ENCODE measurements at places on chromosomes 6 and 20.

DNA sequence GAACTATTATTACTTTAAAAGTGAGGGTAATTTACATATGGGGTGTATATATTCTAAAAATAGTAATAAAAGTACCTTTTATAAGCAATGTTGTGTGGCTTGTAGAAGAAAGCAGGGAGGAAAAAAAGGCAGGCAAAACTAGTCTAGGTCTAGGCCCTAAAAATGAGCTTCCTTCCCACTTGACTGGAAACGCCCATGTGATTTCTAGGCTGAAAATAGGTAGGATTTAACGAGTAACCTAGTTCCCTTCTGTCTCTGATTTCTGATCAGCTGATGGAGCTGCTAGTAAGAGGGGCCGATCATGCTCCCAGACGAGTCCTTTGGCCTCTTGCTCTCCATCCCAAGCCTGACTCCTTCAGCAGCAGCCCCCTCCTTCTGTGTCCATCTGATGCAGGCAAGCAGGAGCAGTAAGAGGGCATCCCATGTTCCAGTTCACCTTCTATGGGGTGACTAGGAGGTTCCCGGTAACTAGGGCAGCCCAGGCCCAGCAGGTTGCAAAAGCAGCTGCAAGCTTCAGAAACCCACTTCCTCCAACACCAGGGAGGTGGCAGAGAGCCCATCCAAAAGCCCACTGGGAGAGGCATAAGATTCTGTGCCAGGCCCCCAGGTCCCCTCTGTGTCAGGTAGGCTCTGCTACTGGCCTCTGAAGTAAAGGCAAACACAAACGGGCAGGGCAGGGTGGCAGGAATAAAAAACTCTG is 24.4 kb downstream of the TBC1D20 start:
- no peak for DNase-seq

DNA sequence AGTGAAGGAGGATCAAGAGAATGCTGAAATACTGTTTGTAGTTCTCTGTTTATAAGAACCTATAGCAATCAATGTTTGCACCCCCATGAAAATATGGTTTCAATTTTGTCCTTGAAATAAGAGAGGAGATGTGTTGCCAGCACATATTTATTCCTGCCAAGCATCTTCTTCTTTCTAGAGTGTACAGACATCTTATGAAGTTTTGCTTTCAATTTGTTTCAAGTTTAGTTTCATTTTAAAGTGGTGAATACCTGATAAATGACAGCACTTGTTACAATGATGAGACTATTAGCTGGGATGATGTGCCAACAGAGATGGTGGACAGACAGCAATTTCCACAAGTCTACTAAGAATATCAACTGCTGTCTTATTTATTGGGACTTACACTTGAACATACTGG is 39.2 kb upstream of the CENPW start:
- DNase-seq: no peak

DNA sequence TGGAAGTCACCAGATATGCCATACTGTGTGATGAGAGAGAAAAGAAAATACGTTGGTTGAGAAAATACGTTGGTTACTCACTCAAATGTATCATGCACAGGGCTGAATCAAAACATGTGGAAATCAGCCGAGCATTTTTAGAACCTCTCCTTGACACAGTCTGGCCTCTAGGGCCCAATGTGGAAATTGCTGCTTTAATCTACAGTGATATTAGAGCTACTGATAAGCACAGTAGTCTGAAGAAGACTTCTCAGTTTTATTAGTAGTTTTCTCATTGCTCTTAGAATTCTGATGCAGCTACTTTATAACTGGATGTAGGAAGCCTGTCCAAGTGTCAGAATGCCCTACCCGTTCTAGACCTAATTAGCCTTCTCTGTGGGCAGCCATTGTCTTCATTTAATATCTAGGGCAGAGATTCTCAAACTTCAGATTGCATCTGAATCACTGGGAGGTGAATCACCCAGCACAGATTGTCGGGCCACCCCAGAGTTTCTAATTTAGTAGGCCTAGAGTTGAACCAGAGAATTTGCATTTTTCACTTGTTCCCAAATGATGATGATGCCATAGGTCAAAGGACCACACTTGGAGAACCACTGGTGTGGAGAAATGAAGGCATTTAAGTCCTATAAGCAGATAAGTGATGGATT is 229.1 kb downstream of the PLCB1 start:
- DNase-seq: no peak

- no peak for DNase-seq
These were observed 62.6 kb downstream of the SRC start for GRCh38 chr20:37408302-37409193.

GRCh38 chr20:2773812-2774211 is 26.6 kb downstream of the CPXM1 start:
- no peak for DNase-seq

DNA sequence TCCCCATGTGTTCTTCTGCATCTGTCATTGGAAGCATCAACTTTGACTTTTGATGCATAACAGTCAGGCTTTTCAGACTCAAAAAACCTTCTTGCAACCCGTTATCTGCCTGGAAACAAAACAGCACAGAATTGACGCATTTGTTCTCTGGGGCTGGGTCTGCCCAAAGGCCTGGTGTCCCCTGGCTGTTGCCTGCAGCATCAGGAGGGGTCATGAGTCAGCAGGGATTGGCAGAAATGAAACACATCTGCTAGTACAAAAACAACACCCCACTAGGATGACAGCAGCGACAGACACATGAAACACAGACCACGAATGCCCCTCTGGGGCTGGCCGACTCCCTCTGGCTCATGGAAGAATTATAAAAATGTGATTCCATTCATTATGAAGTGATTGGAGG is 157.6 kb upstream of the INSM1 start:
- DNase-seq: no peak

- DNase-seq: no peak
These were observed 28.8 kb downstream of the AK9 start for GRCh38 chr6:109662192-109662591.

GRCh38 chr6:26126394-26127235 is 39.4 kb downstream of the HFE start:
- DNase-seq: no peak

DNA sequence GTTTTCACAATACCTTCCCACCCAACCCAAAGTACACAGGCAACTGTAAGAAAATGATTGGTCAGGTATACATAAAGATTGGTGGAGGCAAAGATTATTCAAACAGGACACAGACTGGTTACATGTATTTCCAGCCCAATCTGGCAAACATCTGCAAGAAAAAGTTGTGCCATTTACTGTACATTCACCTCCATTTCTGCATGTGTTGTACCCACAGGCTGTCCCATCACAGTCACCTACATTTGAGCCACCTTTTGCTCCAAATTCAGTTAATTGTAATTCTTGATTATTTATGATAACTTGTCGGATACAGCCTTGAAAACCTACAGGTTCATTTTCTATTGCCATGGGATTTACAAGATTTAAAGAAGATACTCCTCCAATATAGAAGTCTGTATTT is 85.6 kb downstream of the PHF3 start:
- no peak for DNase-seq

- no peak for DNase-seq
These were observed 9.1 kb downstream of the SNTA1 start for GRCh38 chr20:33434434-33434833.

- no peak for DNase-seq
These were observed 1.0 kb upstream of the VSTM2L start for GRCh38 chr20:37901654-37902503.

DNA sequence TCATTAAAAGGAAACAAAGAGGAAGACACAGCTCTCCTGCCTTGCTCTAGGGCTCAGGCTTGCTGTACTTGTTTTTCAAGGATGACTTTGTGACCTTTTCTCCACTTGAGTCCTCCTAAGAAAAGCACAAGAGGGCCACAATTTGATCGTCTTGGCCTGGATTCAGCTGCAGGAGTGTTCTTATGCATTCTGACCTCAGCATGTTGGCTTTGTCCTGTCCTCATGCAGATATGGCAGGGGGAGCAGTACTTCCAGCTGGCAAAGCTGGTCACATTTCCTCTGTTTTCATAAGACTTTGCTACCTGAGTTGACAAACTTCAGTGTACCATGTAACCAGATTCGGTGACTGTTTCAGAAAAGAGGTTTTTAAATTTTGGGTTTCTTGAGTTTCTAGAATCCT is 30.8 kb downstream of the KDM1B start:
- no peak for DNase-seq

- no peak for DNase-seq
These were observed 66.6 kb upstream of the FAM184A start for GRCh38 chr6:119145111-119145510.

DNA sequence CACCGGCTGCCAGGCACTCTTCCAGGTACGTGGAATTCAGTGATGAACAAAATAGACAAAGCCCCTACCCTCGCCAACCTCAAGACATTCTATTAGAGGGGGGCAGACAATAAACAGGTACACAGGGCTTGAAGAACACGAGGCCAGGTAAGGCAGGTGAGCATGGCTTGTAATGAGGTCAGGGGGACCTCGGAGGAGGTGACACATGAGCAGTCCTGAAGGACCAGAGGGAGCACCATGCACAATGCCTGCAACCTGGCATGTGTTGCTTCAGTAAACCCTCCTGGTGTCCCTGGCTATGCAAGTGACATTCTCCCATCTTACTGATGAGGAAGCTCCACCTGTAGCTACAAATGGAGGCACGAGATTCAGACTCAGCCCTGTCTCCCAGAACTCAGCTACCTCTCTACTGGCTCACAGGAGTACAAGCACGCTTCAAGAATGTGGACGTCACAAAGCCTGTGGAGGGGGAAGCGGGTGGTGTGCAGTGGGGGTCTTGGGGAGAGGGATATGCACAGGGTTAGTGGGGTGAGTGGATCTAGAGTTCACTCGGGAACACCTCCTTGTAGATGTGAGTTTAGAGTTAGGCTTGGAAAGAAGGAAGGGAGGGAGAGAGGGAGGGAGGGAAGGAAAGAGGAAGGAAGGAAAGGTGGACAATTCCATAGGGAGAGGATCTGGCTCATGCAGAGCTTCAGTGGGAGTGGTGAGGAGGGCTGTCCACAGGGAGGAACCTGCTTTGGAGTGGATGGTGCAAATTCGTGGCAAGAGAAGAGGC is 7.6 kb upstream of the MAPK13 start:
- DNase-seq: no peak

GRCh38 chr6:88517737-88518136 is 351.6 kb upstream of the CNR1 start:
- DNase-seq: no peak

GRCh38 chr6:44422531-44422930 is 35.0 kb downstream of the CDC5L start:
- DNase-seq: no peak

DNA sequence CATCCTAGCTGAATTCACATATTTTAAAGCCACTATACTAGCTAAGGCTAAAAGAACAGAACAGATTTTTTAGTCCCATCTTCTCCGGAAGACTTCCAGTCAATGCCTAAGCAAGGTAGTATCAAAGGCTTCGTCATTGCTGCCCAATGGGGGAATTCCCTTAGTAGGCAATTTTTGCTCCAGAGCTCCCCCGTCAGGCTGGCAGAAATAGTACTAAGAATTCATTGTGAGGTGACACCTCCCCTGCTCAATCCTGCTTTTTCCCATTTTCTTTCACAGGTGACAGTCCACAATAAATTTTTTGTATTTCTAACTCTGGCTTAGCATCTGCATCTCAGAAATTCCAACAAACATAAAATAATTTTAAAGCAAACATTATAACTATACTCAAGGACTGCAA is 52.8 kb upstream of the SRSF6 start:
- no peak for DNase-seq

DNA sequence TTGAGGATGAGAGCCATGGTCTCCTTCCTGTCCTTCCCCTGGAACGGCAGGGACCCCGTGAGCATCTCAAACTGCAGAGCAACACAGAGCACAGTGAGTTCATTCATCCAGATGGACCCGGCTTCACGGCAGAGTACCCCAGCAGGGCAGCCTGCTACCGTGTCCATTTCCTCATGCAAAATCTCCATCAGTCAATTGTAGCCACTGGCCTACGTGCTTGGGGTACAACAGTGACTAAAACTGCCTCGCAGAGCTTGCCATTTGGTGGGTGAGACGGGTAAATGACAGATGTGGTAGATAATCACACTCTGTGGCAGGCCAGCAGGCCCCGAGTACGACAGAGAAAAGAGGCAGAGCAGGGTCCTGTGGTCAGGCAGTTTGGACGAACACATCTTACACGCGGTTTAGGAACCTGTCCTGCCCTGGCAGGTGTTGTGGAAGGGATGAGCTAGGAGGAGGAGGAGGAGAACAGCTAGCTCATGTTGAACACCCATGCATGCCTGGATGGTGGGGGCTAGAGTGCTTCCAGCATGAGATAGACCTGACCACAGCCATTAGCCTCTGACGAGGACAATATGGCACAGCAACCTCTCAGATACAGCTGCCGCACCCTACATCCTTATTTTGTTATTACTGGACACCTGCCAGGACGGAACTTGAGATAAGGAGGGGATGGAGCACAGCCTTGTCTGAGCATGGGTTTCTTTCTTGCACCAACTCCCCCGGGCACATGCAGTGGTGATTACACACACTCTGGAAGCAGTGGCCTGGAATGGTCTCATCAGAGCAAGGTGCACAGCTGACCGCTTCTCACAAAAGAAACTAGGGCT is 95.6 kb downstream of the RAMACL start:
- DNase-seq: no peak

DNA sequence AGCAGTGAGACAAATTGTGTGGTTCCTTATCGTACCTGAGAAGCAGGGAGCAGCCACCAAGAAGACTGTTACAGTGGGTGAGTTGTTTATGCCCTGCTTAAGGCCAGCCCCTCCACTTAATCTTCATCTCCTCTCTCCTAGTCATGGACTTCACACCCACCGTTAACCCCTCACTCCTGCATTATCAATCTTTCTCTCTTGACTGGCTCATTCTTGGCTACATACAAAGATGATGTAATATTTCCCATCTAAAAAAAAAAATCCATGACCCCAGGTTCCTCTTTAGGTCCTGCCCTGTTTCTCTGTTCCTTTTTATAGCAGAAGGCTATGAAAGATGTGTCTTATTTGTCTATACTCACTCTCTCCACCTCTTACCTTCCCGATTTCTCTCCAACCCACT is 72.4 kb downstream of the SHLD1 start:
- no peak for DNase-seq

DNA sequence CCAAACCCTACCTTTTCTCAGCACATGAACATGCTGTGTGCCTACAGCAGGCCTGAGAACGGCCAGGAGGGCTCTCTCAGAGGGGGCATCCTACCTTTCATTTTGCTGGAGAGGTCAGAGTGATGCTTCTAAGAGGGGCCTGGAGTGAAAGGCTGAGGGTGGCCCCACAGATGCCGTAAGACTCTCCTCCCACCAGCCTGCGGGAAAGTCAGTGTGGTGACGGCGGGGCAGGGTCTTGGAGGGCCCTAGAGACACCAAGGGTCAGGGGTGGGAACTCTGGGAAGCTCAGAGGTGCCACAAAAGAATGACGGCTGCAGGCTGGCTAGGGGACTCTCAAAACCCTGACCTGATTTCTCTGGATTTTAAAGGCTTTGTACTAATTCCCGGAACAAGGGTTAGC is 107.6 kb downstream of the SLC23A2 start:
- no peak for DNase-seq

GRCh38 chr6:31266567-31267360 is 5.1 kb downstream of the HLA-C start:
- no peak for DNase-seq

DNA sequence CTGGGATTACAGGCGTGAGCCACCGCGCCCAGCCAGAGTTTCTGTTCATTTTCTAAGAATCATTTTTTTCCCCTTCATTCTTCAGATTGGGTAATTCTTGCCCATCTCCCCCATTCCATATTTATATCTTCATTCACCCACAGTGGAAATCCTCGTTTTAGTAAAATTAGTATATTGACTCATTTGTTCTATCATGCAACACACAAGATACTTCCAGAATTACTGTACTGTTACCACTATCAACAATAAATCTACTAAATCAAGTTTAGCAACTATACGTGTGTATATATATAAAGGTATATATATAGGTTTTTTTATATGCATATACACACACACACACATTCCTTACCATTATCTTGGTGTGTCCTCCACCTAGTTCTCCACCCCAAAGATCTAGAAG is 41.2 kb upstream of the KCNG1 start:
- DNase-seq: no peak

Measured in cortex of kidney (tissue), 1 donor.